AG08395 (cell line): ENCODE measurements at places on chromosomes 7 and 10.

GRCh38 chr7:49403844-49404243 lies 369.6 kb upstream of the VWC2 start:
- DNase-seq: no peak

- DNase-seq: peak; percentile 72
These were observed 5.2 kb downstream of the ZNF655 start for GRCh38 chr7:99563650-99564049.

DNA sequence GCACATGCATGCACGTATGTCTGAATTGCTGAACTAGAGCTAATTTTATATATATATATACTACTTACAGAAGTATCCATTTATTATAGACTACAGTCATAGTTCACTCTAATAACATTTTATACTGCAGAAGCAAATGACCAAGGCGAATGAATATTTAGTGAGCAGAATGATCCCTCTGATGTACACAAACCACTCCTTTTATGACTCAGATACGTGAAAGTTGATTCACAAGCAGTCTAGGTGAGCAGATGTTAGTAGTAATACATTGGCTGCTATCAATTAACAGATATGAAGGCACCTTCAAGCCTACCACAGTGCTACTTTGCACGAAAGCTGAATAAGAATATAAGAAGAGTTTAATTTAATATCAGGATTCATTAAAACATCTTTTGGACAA lies 10.4 kb downstream of the GPAM start:
- no peak for DNase-seq

- DNase-seq: no peak
These were observed 76.7 kb upstream of the SAMD8 start for GRCh38 chr10:75034714-75035258.

GRCh38 chr7:123916240-123916724 lies 8.8 kb upstream of the SPAM1 start:
- DNase-seq: no peak

DNA sequence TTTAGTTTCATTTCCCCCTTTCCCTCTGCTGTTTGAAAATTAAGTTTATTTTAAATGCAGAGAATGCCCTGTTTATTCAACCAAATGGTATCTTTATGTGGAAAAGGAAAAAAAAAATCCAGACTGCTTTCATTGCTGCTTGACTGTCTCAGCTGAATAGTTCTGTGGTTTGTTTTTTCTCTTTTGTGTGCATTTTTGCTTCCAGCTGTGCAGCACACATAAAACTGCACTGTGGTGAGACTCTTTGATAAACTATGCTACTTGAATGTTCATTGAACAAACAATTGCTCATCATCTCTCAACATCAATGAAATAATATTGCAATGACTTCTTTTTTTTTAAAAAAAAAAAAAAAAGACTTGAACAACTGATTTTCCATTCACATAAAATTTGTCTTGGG lies 78.6 kb upstream of the GLI3 start:
- peak; percentile 36 for DNase-seq

- DNase-seq: no peak
These were observed 54.8 kb downstream of the CREB3L2 start for GRCh38 chr7:137947046-137947445.

- DNase-seq: no peak
These were observed 136.0 kb downstream of the COL28A1 start for GRCh38 chr7:7399707-7400106.

GRCh38 chr10:24518981-24519597 lies 204.6 kb downstream of the ARHGAP21 start:
- DNase-seq: peak; percentile 75

DNA sequence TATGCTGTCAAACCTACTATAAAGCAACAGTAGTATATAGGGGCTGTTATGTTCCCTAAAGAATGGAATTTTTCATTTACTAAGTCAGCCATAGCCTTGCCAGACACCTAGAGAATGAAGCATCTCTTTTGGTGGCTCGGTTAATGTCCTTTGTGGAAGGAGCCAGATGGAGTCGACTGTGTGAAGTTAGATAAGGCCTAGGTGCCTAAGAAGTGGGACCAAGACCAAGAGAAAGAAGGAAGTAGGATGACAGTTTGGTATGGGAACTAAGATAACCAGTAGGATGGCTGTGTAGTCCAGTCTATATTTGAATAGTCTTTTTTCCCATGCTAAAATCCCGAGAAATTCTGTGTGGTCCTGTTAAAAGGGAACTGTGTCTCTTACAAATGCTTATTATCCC lies 62.2 kb downstream of the REEP3 start:
- no peak for DNase-seq

DNA sequence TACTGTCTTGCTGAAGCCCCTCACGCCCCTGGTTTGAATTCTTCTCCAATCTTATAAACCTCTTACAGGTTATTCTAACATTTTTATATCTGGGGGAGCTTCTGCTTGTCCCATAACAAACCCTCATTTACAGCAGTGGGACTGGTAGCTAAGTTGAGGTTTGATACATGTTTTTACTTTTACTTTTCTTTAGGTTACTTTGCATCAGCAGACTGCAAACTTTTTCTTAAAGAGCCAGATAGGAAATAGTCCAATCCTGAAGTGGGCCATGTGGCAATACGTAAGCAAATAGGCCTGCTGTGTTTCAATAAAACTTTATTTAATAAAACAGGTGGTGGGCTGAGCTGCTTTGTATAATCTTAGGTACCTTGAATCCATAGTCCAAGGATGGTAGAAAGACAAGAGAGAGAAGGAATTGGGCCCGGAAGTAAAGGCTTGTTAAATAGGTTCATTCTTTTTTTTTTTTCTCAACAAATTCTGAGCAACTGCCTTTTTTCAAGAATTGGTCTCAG lies 27.3 kb downstream of the RAB18 start:
- no peak for DNase-seq
